ENCODE measurements at places on chromosomes 7 and 10.

GRCh38 chr10:69655124-69655867 lies 25.2 kb downstream of the FAM241B start:
- no peak for DNase-seq

DNA sequence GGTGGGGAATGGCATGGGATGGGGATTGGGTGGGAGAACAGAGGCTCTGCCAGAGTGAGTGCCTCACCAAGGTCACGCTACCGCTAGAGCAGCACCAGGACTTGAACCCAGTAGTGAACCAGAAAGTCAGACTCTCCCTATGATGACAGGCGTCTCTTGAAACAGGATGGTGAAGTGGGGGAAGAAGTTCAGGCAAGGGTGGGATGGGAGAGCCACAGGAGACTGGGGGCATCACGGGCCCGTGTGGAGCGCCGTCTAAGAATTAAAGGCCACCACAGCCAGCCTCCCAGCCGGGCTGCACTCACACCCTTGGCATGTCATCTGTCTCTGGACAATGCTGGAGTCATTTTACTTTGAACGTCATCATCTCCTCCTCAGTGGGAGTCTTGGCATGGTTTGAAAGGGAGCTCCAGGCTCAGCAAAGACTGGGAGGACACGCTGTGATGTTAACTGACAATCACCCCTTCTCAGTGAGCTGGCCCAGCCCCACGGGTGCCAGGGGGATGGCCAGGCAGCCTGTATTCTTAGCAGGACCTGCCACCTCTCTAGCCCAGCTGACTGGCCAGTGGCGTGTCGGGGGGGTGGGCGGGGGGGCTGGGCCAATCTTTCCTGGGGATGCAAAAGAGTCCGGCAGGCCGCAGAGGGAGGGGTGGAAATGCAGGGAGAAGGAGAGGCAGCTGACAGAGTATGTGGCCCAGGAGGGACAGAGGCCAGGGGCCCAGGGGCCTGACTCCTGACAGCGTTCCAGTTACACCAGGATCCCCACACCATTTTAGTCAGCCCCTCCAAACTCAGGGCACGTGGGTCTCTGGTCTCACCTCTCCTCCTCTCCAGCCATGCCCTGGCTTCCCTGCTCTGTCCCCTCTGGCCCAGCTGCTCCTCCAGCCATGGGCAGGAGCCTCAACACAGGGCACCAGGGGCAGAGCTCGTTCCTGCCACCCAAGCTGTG lies 96.2 kb downstream of the VOPP1 start:
- DNase-seq: no peak

DNA sequence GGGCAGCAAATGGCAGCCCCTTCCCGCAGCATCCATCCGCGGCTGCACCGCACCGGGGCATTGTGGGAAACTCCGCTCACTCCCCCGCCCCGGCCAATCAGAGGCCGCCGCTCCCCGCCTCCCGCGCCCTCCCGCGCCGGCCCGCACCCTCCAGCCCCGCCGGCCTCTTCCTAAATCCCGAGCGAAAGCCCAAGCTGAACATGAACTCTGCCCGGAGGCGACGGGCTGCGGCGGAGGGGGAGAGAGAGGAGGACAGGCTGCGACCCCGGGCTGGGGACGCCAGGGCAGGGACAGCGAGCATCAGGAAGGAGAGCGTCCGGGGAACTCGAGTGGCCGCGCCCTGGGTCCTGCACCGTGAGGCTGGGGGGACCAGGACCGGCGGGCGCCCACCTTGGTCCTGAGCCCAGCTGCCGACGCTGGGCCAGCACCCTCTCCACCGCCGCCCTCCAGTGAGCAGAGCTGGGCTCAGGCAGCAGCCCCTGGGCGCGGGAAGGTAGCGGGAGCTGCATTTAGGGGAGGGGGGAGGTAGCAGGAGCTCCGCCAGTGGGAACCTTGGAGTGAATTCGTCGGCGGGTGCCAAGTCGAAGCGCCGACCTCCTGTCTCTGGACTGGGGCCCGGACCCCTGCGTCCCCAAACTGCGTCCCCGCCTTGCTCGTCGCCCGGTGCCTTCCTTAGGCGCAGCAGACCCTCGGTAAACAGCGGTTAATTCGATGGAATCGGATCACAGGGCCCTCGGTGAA lies at the start of gene DGKI:
Gene DGKI (minus strand): TSS at position 148 of the 741 bp plus-strand sequence.
- no peak for DNase-seq

DNA sequence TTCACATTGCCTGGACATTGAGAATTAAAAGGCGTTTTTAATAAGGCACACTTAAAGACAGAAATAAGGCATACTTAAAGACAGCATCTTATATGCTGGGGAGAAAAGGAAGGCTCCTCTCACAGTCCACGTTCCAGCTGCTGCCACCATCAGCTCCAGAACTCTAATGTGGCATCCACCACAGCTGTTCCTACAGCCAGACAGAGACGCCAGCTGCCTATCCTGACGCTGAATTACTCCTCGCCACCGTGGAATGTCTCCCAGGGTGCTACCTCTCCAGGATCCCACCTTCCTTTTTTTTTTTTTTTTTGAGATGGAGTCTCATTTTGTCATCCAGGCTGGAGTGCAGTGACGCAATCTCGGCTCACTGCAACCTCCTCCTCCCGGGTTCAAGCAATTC lies 30.8 kb downstream of the SLC37A3 start:
- DNase-seq: peak; percentile 17

- DNase-seq: no peak
These were observed 250.8 kb downstream of the ELFN1 start for GRCh38 chr7:1920881-1921280.

DNA sequence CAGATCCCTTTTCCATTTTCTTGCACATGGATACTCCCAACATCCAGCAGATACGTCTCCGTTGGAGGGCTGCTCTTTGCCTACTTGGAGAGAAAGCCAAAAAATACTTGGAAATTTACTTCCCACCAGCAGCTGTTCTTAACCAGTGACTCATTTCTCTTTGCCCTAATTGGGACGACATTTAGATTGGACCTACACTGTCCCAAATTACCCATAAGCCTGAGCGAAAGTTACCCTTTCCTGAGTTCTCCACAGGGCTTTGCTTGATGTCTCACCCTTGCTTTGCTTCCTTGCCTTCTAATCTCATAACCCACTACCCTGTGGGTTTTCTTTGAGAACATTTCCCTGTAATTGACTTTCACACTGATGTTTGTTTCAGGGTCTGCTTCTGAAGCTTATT lies 48.1 kb downstream of the SAMD8 start:
- no peak for DNase-seq

DNA sequence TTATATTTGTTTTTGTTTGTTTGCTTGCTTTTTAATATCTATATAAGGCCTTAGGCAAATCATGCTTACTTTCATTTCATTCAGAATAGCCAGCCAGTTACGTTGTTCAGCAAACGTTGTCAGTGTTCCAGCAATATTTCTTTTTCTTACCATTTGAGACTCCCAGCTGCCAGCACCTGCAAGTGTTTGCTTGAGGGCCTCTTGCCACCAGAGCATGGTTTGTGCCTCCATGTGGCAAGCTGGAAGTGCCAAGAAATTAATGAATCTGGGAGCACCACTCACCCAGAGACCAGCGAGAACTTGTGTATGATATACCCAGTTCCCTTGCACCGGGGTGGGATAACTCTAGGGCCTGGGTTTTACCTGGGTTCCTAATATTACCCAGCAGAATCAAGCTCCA lies 177.1 kb upstream of the CSTF2T start:
- no peak for DNase-seq

GRCh38 chr7:70463352-70463938 lies 668.5 kb upstream of the GALNT17 start:
- DNase-seq: no peak

Data from kidney tubule cell (primary cell).